Naive thymus-derived CD4-positive, alpha-beta T cell (primary cell): ENCODE measurements at places on chromosomes 7 and 10. TPM values are rescaled to one million over a fixed set of nuclear protein-coding genes. Genes with fewer than 3 reads are reported as not detected.

The THSD7A gene
- 1.2 TPM for total RNA-seq

The CNNM1 gene
- total RNA-seq: 0.57 TPM

The PARD3 gene
- total RNA-seq: 1.1 and 1.2 TPM in 2 replicates

The PLCE1 gene
- 0.03 TPM for total RNA-seq

The PIP gene
- not detected for total RNA-seq

The TMEM176B gene
- 2.8 TPM for total RNA-seq

The DUS4L gene
- 10.4 and 10.5 TPM in 2 replicates for total RNA-seq

The BICC1 gene
- not detected for total RNA-seq

The ITGB1 gene
- total RNA-seq: 43.2 and 43.3 TPM in 2 replicates

The OGDHL gene
- not detected in 2 replicates for total RNA-seq

The GHRHR gene
- total RNA-seq: not detected

The TMEM236 gene
- not detected for total RNA-seq

The PCLO gene
- total RNA-seq: not detected

The MACROH2A2 gene
- total RNA-seq: 3.5 and 4.0 TPM in 2 replicates

The RPEL1 gene
- total RNA-seq: not detected

The LIPF gene
- not detected in 2 replicates for total RNA-seq

The LDB1 gene
- 115 TPM for total RNA-seq

The PAPOLB gene
- not detected for total RNA-seq

The TLX1 gene
- not detected for total RNA-seq

The SPDYE6 gene
- total RNA-seq: 0.51 TPM

The TMEM213 gene
- not detected for total RNA-seq

The IL15RA gene
- total RNA-seq: 24.9 and 27.5 TPM in 2 replicates

The FKBP6 gene
- not detected for total RNA-seq

The PRLHR gene
- not detected for total RNA-seq

The CDC14C gene
- total RNA-seq: not detected

The PNLIPRP2 gene
- not detected for total RNA-seq

The OR6V1 gene
- not detected for total RNA-seq

The AKR1B15 gene
- total RNA-seq: not detected

The ALOX5 gene
- 1.2 TPM for total RNA-seq

The MTERF1 gene
- 28.9 TPM for total RNA-seq

The KLF14 gene
- total RNA-seq: not detected

The CUZD1 gene
- 3.4 TPM for total RNA-seq

The NAT16 gene
- not detected for total RNA-seq

The WEE2 gene
- total RNA-seq: not detected

The CALML5 gene
- not detected for total RNA-seq

The ANLN gene
- total RNA-seq: 0.35 TPM

The CLDN3 gene
- not detected in 2 replicates for total RNA-seq

The FGFBP3 gene
- total RNA-seq: 1.1 TPM

The NPC1L1 gene
- total RNA-seq: 0.11 TPM

The ZC3HAV1 gene
- total RNA-seq: 157 TPM

The HOXA2 gene
- not detected for total RNA-seq

The PTPRN2 gene
- 2.3 and 2.5 TPM in 2 replicates for total RNA-seq

The MMS19 gene
- total RNA-seq: 68.7 TPM

The AKR1D1 gene
- total RNA-seq: not detected in 2 replicates

The MPP7 gene
- 41.7 TPM for total RNA-seq

The LIPJ gene
- not detected for total RNA-seq

The PDE6C gene
- not detected in 2 replicates for total RNA-seq

The SPDYE8 gene
- total RNA-seq: not detected

The HECW1 gene
- not detected for total RNA-seq

The ANKRD7 gene
- not detected in 2 replicates for total RNA-seq

The TSPAN13 gene
- total RNA-seq: 0.18 and 0.31 TPM in 2 replicates

The SFTPD gene
- not detected in 2 replicates for total RNA-seq

The KCNIP2 gene
- 6.3 and 6.8 TPM in 2 replicates for total RNA-seq

The RGS10 gene
- total RNA-seq: 188 TPM

The TRIM74 gene
- 3.7 TPM for total RNA-seq
